ENCODE measurements at places on chromosomes 7 and 10.

DNA sequence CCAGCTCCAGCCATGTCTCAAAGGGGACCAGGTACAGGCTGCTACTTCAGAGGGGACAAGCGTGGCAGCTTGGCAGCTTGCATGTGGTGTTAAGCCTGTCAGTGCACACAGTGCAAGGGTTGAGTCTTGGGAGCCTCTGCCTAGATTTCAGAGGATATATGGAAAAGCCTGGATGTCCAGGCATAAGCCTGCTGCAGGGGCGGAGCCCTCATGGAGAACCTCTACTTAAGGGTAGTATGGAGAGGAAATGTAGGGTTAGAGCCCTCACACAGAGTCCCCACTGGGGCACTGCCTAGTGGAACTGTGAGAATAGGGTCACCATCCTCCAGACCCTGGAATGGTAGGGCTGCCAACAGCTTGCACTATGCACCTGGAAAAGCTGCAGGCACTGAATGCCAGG, 7.7 kb upstream of the NT5C3A start:
- DNase-seq, result no peak

DNA sequence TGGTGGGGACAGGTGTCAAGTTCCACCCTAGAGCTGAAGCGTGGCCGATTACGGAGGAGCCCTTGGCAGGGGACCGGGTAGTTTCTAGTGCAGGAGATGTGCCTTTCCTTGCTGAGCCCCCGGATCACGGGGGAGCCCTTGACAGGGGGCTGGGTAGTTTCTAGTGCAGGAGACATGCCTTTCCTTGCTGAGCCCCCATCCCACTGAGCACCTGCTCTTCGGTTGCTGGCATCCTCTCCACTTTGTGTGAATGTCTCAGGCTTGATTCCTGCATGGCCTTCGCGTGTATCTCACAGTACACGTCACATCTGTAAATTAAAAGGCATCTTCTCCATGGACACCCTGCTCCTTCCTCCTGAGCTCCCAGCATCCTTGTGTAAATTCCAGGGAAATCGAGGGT, 263.5 kb downstream of the ADARB2 start:
- DNase-seq, result no peak

- no peak for DNase-seq
These were observed at the start of gene PTPN12 for GRCh38 chr7:77537136-77537777. Gene PTPN12 (plus strand): TSS chr7:77537295. CDS start chr7:77537547, 252 bp downstream.

DNA sequence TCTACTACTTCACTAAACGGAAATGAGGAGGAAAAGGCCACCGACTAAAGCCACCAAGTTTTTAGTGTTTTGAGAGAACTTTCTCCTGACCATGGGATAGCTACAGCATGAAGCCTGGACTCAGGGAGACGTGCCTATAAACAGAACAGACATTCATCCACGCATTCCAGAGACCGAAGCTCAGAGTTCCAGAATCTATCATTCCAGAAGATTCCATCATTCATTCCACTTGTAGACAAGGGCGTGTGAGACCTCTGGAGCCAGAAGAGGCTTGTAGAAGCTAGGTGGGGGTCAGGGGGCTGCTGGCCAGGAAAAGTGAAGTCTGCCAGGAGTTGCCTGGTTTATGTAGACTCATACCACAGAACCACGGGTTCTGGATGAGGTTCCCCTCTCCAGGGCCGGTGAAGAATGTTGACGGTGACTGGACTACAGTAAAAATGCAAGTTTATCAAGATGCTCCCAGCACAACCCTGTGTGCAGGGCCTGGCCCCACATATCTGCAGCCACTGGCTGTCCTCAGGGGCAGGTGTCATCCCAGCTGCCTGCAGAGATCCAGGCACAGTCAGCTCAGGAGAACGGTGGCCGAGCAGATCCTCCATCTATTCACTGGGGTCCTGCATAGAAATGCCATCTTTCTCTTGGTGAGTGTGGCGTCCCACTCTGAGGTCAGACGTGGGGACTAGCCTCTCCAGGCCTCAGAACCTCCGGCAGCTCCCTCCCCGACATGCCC, 215.7 kb downstream of the USP6NL start:
- DNase-seq, result no peak

DNA sequence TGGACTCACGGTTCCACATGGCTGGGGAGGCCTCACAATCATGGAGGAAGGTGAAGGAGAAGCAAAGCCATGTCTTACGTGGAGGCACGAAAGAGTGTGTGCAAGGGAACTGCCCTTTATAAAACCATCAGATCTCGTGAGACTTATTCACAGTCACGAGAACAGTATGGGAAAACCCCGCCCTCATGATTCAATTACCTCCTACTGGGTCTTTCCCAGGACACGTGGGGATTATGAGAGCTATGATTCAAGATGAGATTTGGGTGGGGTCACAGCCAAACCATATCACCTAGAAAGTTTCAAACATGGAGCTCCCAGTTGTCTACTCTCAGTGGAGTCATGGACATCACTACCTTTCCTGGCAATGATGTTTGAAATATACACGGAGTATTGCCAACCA, 49.6 kb downstream of the CYCS start:
- DNase-seq, result no peak

DNA sequence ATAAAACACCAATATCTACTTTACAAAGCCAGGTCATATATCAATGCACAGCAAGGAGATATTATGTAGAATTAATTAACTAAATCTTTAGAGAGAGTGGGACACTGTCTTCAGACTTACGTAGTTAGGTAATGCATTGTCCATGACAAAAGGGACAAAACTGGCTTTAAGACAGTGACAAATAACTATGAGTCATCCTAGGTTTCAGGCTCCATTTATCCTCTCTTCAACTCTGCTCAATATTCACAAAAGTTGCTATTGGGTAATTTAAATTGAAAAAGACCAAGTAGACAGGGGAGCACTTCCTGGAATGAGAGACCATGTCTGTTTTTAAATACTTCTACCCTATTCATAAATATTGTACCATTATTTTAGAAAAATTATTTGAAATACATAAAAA, 464.5 kb downstream of the ARL4A start:
- DNase-seq, result no peak

GRCh38 chr7:129110258-129110981, 34.1 kb upstream of the TSPAN33 start:
- DNase-seq, result no peak

DNA sequence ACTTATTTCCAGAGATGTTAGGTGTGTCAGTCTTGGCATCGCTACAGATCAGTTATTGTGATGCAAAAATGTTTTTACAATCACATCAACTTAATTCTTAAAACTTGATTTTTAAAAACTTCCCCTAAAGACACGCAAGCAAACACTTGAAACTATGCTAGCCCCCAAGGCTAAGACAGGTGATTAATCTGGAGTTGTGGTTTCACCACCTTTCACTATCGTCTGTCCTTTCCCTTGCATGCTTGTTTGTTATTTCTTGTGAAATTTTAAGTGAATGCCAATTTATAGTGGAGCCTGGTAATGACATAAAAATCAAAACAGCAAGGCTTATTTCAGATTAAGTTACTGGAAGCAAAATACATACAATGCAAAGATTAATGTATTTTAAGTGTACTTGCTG, 70.4 kb downstream of the SLC35B4 start:
- DNase-seq, result no peak

GRCh38 chr7:25048444-25048834, 68.5 kb upstream of the OSBPL3 start:
- no peak for DNase-seq

DNA sequence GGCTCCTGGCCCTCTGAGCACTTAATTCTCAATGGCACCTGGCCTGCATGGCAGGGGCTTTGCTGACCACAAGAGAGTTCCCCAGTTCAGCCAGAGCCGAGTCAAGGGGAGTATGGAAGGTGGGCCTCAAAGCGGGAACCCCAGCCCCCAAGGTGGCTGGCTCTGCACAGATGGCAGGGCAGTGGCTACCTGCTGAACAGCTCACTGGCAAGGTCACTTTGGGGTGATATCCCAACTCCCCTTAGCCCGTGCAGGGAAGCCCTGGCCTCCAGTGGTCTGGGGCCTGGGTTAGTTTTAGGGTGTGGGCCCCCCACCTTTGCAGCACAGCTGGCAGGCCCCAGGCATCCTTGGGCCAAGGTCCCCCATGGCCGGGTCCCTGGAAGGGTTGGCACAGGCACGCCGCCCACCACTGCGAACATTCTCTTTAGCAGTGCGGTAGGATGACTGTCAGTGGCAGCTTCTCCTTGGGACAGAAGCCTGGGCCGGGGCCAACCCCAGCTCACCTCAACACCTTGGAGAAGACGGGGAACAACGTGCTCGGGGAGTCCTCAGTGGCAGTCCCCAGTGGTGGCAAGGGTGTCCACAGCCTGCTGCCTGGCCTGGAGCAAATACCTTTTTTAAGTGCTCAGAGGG, 36.8 kb downstream of the PPIF start:
- DNase-seq, result no peak

- no peak for DNase-seq
These were observed 24.6 kb upstream of the ANKRD2 start for GRCh38 chr10:97547962-97548361.

DNA sequence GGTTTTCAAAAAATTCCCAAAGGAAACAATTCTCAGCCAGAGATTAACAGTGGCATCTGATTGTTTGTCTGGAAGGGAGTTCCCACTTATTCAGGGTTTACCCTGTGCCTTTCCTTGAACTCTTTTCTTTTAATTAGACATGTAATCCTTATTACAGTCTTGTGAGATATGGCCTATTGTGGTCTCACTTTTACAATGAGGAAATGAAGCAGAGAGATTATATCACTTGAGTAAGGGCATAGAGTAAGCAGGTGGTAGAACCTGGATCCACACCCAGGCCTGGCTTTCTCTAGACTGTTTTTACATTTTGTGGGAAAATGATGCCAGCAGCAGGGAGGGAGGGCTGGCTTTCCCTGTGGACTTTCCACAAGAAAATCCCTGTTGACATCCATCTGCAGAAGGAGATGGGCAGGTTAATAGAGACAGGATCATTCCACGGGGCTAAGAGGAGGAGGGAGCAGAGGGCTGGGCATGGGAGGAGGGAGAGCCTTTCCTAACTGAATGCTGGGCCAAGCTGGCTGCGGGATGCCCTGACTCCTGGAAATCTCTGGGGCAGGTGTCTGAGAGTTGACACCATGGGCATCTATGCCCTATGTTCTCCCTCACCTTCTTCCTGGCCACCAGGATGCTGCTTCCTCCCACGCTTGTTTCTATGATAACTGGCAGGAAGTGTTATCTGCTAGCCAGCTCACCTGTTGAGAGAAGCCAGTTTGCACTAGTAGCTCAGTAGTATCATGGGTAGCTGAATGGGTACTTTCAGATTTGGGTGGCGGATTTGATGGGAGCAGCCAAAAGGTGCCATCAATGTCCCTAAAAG, 28.7 kb upstream of the ARHGAP22 start:
- no peak for DNase-seq

DNA sequence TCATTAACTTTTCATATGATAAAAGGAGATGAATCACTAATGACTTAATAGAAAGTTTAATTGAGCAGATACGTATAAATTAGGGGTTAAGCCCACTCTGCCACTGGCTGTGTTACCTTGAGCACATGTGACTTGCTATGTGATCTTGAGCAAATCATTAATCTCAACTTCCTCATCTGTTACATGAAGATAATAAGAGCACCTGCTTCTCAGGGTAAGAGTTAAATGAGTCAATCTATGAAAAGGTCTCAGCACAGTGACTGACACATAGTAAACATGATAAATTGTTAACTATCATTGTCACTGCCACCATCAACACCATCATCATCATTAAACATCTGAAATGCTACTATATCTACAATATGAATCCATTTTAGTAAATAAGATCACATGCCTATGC, 110.8 kb downstream of the TPK1 start:
- DNase-seq, result no peak

- DNase-seq, result no peak
These were observed 77.9 kb downstream of the SGMS1 start for GRCh38 chr10:50545846-50546245.

- DNase-seq, result no peak
These were observed 180.8 kb downstream of the MAD1L1 start for GRCh38 chr7:2051707-2052656.

DNA sequence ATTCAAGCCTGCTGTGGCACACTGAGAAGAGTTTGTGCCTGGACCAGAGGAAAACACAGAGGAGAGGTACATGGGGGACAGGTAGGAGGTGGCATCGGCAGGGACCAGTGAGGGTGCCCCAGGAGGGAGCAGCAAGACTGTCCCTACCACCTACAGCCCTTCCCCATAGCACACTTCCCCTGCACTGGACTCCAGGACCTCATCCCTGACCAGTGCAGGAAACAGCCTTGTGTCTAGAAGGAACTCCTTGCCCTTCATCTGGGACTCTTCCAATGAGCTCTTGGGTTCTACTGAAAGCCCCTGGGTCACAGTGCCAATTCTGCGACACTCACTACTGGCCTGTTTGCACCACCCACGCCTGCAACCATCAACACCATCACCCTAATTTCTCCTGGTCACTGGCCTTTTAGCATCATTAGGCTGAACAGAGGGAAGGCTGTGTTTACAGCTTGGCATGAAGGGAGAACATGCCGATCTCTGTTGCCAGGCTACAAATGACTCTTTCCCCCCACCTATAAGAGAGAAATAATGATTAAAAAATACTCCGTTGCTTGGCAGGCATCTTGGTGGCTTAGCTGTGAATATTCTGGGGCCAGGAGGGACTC, 371.9 kb upstream of the ZMIZ1 start:
- DNase-seq, result no peak

GRCh38 chr7:44143646-44144250, 2.6 kb upstream of the MYL7 start:
- DNase-seq, result no peak

DNA sequence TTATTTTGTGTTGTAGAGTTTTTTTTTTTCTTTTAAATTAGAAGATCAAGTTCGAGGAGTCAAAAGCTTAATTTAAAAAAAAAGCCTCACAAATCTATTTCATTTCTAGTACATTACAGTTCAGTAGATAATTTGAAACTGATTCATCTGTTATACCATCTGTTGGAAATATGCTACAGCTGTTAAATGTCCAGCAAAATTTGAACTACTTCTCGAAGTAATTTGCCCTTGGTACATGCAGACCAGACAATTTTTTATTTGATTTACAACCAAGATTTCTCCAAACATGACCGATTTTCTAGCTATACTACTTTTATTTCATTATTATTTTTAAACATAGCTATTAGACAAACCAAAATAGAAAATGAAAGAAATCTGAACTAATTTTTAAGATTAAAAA, 647.9 kb downstream of the CNTNAP2 start:
- no peak for DNase-seq

GRCh38 chr7:151550656-151551286, 31.1 kb upstream of the RHEB start:
- peak; percentile 76 for DNase-seq

- DNase-seq, result no peak
These were observed 10.3 kb downstream of the TACC2 start for GRCh38 chr10:121999301-121999700.

DNA sequence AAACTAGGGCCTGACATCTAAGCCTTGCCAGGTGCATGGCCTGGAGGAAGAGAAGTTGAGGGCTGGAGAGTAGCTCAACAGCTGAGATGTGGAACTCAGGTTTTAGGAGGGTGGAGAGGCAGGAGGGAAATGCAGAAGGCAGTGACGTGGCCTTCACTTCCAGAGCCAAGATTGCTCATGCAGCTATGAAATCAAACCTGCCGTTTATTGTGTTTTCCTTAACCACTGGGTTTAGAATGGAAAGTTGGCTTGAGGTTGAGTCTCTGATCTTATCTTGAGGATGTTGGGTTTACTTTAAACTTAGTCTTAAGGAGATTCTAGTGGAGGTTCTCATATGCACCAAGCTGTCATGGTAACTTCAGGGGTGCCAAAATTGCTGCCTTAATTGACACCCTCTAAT, 178.6 kb downstream of the SORCS3 start:
- no peak for DNase-seq

- DNase-seq, result no peak
These were observed 201.3 kb downstream of the JCAD start for GRCh38 chr10:29857843-29858701.
